Osteocyte (in vitro differentiated cells): ENCODE measurements at places on chromosomes 6 and 20.

DNA sequence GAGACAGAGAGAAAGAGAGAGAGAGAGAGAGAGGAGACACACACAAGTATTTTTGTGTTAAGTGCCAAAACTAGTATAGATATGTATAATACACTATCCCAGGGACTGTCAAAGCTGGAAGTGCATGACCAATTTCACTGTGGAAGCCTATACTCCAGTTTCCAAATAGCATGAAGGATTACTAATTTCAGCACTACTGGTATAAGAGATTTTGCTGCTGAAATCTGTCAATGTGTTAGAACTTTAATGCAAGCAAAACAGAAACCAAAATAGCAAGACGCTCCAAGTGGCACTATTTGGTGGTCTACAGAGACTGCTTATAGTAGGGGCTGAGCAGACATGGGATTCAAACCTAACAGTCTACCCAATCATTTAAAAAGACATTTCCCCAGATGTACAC is 284.8 kb downstream of the BTBD9 start:
- DNase-seq: no peak

- DNase-seq: no peak
These were observed 85.8 kb upstream of the AHI1 start for GRCh38 chr6:135583256-135583761.

- DNase-seq: no peak
These were observed 60.6 kb downstream of the SYNE1 start for GRCh38 chr6:152576525-152576924.

DNA sequence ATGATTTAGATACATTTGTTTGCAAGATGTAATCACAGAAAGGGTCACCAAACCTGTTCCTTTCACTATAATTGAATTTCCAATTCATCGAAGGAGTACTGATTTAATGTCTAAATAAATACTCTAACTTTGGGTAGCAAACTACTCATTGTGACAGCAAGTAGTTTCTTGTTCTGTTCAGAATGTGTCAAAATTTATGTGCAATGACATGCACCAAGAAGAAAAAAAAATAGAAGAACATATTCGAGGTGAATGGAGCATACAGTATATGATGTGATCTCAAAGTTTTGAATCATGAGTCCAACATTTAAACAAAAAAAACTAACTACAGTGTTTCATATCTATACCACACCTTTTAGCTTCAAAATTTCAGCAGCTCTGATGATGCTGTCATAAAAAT is 583.6 kb upstream of the MMS22L start:
- no peak for DNase-seq

- DNase-seq: peak; percentile 88
These were observed 98.5 kb downstream of the TFAP2A start for GRCh38 chr6:10316373-10316721.

DNA sequence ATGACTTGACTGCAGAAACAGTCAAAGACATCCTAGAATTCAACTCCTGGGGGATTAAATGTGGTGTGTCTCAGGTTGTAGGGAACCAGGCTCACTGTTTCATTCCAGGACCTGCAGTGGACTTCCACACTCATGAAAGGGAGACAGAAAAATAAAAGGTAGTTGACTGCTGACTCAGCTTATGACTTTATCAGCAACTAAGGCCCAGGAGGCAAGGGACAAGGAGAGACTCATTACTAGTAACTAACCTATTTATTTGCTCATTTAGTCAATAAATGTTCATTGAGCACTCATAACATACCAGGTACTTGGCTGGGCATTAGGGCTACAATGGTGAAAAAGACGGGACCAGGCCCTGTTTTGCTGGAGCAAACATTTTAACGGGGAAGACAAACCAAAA is 2.9 kb downstream of the ZSCAN31 start:
- DNase-seq: no peak

DNA sequence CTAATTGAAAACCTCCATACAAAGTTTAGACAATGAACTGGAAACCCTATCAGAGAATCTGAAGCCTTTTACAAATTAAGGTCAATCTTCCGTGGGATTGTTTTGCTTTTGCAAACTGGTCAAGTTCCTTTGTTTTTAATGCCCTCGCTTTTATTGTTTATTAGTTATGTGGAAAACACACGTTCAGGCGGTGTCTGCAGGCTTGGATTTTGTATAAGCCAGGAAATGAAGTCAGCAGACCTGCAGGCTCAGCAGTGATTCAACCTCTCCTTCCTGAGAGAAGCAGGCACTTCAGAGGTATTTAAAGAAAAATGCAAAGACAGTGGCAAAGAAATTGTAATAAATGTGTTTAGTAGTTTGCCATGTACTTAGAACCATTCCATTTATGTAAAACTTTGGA is 103.4 kb upstream of the PDE10A start:
- DNase-seq: no peak

DNA sequence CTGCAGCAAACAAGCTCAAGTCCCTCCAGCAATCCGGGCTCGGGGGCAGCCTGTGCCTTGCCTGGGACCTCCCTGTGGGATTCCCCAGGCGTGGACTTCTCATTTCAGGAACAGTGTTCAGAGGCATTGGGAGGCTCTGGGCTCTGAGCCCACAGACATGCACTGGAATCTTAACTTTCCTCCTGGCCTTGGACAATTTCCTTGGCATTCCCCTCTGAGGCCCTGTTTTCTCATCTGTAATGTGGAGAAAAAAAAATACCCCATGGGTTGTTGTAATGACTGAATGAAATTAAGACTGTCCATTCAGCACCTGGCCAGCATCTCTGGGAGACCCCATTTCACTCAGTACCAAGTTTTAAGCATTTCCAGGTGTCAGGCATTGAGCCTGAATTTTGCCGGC is 17.6 kb downstream of the BPIFB4 start:
- no peak for DNase-seq

DNA sequence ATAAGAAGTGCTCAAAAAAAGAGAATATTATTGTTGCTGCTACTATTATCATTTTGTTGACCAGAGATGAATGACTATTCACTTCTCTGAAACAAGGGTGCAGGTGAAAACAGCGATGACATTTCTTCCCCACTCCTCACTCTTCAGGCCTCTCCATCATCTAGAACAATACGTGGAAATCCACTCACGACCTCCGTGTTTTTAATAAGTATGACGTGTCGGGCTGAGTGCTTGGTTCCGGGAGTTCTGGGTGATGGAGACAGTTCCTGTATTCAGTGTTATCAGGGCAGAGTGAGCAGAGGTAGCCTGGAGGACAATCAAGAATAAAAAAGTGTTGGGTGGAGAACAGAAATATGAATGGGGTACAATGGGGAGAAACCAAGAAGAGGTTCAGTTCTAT is 130.0 kb upstream of the ZNF217 start:
- DNase-seq: no peak

- peak; percentile 40 for DNase-seq
These were observed 14.5 kb upstream of the DUSP22 start for GRCh38 chr6:277746-278145.

- DNase-seq: peak; percentile 81
These were observed 18.4 kb downstream of the THBS2 start for GRCh38 chr6:169235286-169235685.

DNA sequence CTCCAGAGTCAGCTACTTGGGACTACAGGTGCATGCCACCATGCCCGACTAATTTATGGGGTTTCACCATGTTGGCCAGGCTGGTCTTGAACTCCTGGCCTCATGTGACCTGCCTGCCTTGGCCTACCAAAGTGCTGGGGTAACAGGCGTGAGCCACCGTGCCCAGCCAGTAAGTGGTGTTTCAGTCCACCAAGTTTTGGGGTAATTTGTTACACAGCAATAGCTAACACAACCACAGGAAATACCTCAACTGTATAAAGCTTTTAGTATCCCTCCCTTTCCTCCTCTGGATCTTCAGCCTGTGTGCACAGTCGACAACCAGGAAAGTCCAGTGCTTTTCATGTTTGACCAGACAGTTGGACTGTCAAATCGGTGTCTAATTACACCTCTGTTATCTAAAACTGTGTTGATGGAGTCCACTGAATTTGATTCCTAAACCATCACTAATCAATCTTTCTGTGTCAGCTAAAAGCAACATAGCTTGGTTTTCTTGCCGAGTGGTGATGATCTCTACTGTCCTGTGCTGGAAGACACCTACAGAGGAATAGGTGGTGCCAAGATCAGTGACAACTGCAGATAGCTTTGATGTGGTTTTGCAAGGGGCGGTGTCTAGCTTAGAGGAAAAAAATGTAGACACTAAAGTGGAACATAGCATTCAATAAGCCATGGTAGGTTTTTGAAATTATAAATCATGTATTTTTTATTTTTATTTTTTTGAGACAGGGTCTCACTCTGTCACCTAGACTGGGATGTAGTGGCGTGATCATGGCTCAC is 22.2 kb upstream of the ZBTB2 start:
- DNase-seq: no peak

DNA sequence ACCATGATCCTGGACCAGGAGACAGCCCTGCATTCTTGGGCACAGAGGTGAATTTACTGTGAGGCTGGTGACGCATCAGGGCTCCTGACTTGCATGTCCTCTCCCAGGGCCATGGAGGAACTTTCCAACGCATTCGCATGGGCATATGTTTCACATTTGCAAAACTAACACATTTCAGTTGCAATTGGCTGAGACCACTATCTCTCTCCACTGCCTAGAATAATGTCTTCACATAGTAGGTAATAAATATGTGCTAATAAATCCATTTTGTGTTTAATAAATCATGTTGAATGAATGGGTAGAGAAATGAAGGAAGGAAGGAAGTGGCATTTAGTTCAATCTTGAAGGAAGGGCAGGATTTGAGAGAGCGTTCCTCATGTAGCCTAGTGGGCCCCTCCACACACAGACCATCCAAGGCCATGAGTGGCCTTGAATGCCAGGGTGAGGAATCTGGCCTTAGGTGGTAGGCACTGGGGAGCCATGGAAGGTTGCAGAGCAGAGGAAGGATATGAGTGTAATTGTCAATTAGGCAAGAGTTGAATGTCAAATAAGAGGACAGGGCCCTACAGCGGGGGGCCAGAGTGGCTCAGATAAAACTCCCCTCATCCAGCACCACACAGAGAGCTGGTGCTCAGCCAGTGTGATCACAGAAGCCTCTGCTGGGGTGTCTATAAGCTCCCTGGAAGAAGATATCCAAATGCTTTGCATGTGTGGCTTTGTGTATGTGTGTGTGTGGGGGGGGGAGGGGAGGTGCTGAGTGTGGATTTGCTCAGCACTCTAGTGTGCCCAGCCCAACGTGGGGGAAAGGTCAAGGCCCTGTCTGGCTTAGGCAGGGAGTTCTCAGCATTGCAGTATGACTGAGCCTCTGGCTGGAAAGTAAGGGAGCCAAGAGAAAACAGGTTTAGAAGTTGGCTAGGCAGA is 30.9 kb upstream of the CCN5 start:
- DNase-seq: no peak

GRCh38 chr6:5851261-5851757 is 155.4 kb downstream of the NRN1 start:
- no peak for DNase-seq

- no peak for DNase-seq
These were observed 13.4 kb downstream of the ZNF318 start for GRCh38 chr6:43355862-43356590.

DNA sequence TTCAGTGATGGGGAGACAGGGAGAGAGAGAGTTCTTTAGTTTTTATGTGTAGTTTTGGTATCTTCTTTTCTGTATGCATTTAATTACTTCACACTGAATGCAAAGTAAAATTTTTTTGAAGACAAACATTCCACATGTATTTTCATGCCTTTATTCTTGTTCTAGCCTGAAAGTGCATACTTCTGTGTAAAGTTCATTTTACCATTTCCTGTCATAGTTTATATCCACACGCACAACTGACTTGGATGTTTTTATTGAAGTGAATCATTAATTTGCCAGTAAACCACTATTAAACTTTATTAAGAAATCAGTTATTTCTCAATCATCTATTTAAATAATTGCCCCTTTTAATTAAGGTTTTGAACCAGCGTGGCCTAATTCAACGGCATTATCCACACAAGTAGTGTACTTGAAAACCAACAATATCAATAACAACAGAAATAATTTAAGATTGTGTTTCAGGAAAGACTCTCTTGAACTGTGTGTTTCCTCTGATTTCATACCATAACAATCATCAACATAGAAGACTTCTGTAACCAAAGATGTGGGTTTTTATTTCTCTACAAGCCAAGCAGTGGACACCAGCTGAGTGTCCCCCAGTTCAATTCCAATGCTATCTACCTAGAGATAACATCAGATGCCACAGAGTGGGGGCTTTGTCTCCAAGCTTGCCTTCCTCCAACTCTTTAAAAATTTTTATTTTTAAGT is 512.7 kb upstream of the JAG1 start:
- DNase-seq: no peak

DNA sequence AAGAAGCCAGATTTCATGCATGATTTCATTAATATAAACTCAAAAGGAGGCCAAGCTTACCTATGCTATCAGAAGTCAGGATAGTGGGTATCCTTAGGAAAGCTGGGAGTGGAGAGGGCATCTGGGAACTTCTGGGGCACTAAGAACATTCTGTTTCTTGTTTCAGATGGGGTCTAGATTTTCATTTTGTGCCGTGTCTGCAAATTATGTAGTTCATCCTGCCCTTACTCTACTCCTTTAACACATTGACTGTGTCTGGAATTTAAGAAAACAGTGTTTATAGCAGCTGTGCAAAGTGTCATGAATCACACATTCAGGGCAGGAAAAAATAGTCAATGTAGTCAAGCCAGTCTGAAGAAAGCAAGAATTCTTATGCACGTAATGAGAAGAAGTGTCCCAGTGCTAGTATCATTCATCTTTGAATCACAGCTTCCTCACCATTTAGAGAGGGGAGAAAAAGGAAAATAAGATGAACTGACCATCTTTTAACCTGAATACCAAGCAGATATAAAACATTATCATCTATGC is 11.6 kb upstream of the SPTLC3 start:
- no peak for DNase-seq

DNA sequence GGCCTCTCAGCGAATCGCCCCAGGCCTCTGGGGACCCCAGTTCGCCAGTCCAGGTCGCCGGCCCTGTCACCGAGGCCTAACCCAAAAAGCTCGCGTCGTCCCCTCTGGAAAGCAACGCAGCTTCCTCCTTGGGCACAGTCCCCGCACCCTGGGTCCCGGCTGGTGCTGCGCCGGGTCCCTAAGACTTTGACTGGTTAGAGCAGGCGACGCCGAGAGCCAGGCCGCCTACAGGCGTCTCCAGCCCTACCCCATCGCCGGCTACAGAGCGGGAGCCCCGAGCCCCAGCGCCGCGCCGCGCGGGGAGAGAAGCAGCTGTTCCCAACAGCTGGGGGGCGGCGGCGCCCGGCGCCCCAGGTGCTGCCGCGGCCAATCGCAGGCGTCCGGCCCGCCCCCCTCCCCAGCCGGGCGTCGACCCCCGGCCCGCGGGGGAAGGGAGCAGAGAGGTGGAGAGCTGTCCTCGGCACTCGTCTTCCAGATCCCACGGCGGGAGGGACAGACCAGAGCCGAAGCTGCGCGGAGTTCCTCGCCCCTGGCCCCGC is 540 bp upstream of the RBM24 start:
- DNase-seq: peak; percentile 86
